ENCODE measurements at places on chromosomes 7 and 10. TPM values are rescaled to one million over a fixed set of nuclear protein-coding genes. Genes with fewer than 3 reads are reported as not detected.

The TRPV5 gene
- total RNA-seq = not detected

The SAMD9L gene
- total RNA-seq = 0.15 TPM

The ATOH7 gene
- not detected for total RNA-seq

The FAM237B gene
- total RNA-seq = not detected

DNA sequence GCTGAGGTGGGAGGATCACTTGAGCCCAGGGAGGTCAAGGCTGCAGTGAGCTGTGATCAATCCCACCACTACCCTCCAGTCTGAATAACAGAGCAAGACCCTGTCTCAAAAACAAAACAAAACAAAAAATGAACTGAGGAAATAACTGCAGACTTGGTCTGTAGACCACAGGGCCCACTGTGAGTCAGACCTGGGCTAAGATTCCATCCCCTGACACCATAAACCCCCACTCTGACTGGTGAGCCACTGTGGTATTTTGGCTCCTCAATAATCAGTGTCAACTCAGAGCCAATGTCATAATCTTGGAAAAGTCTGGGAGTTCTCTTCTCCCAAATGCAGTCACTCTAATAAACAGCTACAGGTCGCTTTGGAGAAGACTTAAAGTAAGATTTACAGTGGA, 24.0 kb upstream of the ERCC6 start:
- no peaks in the 10 kb centered on the region for H3K36me3 ChIP-seq
- H3K27ac ChIP-seq = no peak overlapping the region
- H3K4me3 ChIP-seq = no peak overlapping the region
- DNase-seq = no peak
- H3K27me3 ChIP-seq = peaks cover 12% of the 10 kb centered on the region

GRCh38 chr10:16686054-16686902, 130.9 kb downstream of the RSU1 start:
- H3K4me1 ChIP-seq = no peaks in the 10 kb centered on the region
- H3K4me3 ChIP-seq = no peak overlapping the region
- H3K27ac ChIP-seq = no peak overlapping the region
- H3K27me3 ChIP-seq = no peaks in the 10 kb centered on the region

GRCh38 chr7:153087498-153087897, 327.9 kb downstream of the ACTR3B start:
- H3K36me3 ChIP-seq = no peaks in the 10 kb centered on the region
- no peak overlapping the region for H3K27ac ChIP-seq
- DNase-seq = no peak
- 0 out of 2 replicates have a peak, but pooled peaks cover 5% of the 10 kb centered on the region for H3K27me3 ChIP-seq
- no peak overlapping the region for H3K4me3 ChIP-seq
- no peaks in the 10 kb centered on the region for H3K4me1 ChIP-seq

- no peaks in the 10 kb centered on the region for H3K36me3 ChIP-seq
- no peak overlapping the region for H3K4me3 ChIP-seq
- H3K27me3 ChIP-seq = peaks cover 11% of the 10 kb centered on the region
- DNase-seq = no peak
These were observed 622.3 kb downstream of the SUGCT start for GRCh38 chr7:40757109-40757508.

DNA sequence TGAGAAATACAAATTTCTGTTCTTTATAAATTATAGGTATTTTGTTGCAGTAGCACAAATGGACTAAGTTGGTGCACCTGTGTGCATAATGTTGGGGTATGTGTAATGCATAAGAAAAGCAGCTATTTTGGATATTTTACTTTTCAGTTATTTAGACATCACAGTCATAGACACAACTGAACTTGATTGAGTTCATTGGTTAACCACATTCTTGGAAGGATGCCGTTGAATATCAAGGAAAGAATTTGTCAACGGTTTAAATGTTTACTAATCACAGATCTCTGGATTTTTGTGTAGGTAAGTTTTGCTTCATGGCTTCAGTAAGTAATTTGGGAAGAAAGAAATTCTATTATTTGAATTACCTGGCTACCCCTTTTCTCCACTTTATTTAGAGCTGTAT, 4.1 kb downstream of the OTUD1 start:
- no peak overlapping the region for H3K4me3 ChIP-seq
- H3K27me3 ChIP-seq = no peaks in the 10 kb centered on the region
- no peaks in the 10 kb centered on the region for H3K4me1 ChIP-seq
- no peaks in the 10 kb centered on the region for H3K36me3 ChIP-seq

DNA sequence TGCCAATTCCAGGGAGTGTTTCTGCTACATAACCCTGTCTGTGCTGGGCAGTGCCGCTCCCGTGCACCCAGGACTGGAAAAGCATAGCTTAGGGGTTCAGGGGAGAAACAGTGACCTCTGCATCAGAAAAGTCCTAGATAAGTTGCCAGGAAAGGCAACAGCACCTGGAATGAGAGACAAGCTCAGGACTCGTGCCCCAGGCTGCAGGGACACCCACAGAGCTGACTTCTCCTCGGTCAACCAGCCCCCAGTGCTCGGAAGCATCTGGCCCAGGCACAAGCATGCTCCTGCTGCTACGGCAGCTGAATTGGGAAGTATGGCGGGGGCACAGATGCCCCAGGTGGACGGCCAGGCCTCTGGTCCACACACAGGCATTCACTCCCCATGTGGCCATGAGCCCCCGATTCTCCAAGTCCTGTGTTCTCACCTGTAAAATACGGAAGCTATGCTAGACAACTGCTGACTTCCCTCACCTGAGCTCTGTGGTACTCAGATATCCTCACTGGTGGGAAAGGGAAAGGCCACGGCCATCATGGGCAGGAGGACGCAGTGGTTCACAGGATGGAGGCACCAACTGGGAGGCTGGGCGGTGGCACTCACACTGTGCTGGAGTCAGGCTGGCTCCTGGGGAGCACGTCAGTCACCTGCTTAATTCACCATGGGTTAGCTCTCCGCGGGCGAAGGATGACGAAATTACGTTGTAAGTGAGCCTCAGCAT, 220.5 kb downstream of the PTPRN2 start:
- H3K36me3 ChIP-seq = no peaks in the 10 kb centered on the region
- H3K27me3 ChIP-seq = peaks cover 2% of the 10 kb centered on the region
- H3K4me1 ChIP-seq = no peaks in the 10 kb centered on the region
- H3K4me3 ChIP-seq = no peak overlapping the region
- no peak overlapping the region for H3K27ac ChIP-seq

DNA sequence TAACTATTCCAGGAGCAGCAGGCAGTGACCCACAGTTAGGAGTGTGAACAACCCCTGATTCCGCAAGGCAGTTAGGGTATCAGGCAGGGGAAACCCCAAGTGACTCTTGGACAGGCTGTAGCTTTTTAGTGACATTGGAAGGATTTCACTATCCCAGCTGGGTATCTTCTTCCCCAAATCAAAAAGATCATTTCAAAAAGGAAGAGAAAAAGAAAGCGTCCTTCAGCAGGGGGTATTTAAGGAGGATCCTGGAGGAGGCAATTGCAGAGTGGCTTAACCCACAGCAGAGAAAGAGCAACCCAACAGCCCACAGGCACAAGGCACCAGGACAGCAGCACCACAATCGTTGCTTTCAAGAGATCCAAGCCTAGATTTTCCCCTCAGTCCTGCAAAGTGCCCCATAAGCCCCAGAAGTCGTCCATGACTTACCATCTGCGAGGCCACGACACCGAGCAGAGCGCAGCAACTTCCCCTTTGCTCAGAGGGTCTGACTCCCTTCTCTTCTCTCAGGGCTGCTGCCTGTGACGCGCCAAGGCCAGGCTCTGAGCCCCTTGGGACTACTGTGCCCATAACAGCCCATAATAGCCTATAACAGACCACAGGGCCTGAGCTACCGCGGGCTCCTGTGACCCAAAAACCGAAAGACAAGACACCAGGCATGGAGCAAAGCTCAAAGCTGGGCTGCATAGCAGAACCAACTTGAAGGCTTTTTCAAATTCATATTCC, 19.8 kb downstream of the PIK3AP1 start:
- H3K27me3 ChIP-seq = no peaks in the 10 kb centered on the region
- DNase-seq = no peak
- H3K4me1 ChIP-seq = no peaks in the 10 kb centered on the region
- H3K36me3 ChIP-seq = no peaks in the 10 kb centered on the region
- H3K4me3 ChIP-seq = no peak overlapping the region
- H3K27ac ChIP-seq = no peak overlapping the region

DNA sequence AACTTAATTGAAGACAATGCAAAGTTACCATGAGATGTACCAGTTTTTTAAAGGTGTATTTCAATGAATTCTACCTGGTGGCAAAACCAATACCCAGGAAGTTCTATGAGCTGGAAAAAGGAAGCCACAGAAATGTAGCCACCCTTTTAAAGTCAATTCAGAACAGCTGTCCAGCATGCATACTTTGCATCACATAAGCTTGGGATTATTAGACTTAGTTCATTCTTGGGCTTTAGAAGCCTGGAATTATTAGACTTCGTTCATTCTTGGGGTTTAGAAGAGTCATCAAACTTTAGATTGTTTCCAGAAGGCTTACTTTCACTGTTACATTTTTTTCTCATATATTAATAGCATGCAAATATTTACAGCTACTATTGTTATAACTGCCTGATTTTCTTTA, 20.9 kb downstream of the SLC25A13 start:
- peaks cover 5% of the 10 kb centered on the region for H3K4me1 ChIP-seq
- no peaks in the 10 kb centered on the region for H3K36me3 ChIP-seq
- DNase-seq = no peak
- no peak overlapping the region for H3K4me3 ChIP-seq

- no peak for DNase-seq
- H3K4me3 ChIP-seq = no peak overlapping the region
- peaks cover 13% of the 10 kb centered on the region for H3K27me3 ChIP-seq
- no peaks in the 10 kb centered on the region for H3K36me3 ChIP-seq
These were observed 191.1 kb upstream of the SLC26A5 start for GRCh38 chr7:103637094-103637493.

- H3K4me1 ChIP-seq = no peaks in the 10 kb centered on the region
- no peak overlapping the region for H3K27ac ChIP-seq
- no peak overlapping the region for H3K4me3 ChIP-seq
- DNase-seq = no peak
These were observed 27.0 kb downstream of the ADRB1 start for GRCh38 chr10:114070710-114071109.

- no peaks in the 10 kb centered on the region for H3K36me3 ChIP-seq
- no peaks in the 10 kb centered on the region for H3K27me3 ChIP-seq
- H3K4me3 ChIP-seq = no peak overlapping the region
- H3K27ac ChIP-seq = no peak overlapping the region
- H3K4me1 ChIP-seq = peaks cover 6% of the 10 kb centered on the region
These were observed 81.4 kb downstream of the HECW1 start for GRCh38 chr7:43193893-43194292.

DNA sequence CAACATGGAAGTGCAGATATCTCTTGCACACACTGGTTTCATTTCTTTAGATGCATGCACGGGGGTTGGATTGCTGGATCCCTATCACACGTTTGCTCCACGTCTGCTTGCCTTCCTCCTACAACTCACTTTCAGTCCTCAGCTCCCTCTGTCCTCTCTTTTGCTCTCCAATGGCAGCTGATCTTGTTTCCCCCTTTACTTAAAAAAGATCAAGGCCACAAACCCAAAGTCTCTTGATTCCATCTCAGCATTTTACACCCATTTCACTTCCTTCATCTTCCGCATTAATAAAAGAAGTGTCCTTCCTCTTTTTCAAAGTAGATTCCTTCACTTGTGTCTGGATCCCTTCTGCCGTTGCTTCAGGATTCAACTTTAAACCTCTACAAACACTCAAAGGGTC, 245.2 kb downstream of the DOCK4 start:
- H3K4me1 ChIP-seq = no peaks in the 10 kb centered on the region
- no peak for DNase-seq
- no peaks in the 10 kb centered on the region for H3K36me3 ChIP-seq
- no peak overlapping the region for H3K4me3 ChIP-seq

GRCh38 chr7:48681006-48681405, 243.3 kb upstream of the CDC14C start:
- H3K4me1 ChIP-seq = no peaks in the 10 kb centered on the region
- DNase-seq = no peak
- H3K36me3 ChIP-seq = no peaks in the 10 kb centered on the region
- H3K27ac ChIP-seq = no peak overlapping the region
- H3K27me3 ChIP-seq = no peaks in the 10 kb centered on the region
